ENCODE measurements at places on chromosomes 3 and 15. TPM values are rescaled to one million over a fixed set of nuclear protein-coding genes. Genes with fewer than 3 reads are reported as not detected.

DNA sequence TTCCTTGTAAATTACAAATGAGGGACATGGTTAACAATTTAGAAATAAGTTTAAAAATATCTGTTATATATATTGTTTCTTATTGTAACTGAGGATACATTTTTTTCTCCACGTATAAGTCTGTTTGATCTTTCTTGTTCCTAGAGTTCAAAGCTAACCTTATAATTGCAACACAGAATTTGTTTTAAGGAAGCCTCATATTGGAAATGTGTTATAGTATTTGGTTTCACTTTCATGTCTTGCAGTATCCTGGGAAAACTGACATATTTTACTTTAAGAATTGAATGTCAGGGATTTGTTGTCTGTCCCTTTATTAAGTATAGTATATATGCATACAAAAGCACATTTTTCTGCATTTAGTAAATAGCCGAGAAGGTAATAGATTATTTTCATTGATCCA, 23.5 kb upstream of the NIT2 start:
- DNase-seq, result no peak

GRCh38 chr3:18655827-18656226, 230.7 kb upstream of the SATB1 start:
- DNase-seq, result no peak

- DNase-seq, result no peak
Measured at GRCh38 chr3:185746470-185746869, 78.4 kb downstream of the IGF2BP2 start.

- no peak for DNase-seq
Measured at GRCh38 chr3:171055336-171056178, 29.0 kb upstream of the SLC2A2 start.

DNA sequence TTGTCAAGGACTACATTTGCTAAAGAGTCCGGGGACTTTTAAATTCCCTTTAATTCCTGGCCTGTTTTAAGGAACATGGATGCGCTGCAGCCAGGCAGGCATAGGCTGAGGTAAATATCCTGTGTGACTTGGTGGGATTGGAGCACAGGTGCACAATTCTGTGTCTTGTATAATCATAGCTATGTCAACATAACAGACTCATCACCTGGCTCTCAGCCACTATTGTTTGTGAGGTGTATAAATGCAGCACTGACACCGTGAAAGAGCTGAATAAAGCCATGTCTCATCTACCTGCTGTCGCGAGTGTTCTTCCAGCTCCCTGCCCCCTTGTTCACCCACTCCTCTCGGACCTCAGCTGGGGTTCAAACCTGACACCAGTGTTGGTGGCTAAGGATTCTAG, 109.7 kb downstream of the MFSD1 start:
- no peak for DNase-seq

DNA sequence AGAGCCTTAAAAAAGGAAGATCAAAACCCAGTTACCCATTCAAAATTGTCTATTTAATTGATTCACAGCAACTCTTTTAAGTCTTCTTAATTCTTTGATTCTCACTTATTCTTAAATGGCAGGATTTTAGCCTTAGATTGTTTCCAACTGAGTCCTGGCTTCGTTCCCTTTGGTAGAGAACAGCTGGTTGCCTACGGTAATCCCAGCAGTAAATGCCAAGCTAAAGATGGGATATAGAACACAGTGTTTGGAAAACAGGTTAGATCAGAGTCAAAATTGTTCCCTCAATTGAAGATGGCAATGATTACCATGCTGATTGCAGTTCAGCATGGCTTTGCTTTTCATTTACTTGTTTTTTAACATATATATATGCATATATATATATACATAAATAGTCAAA, 300.9 kb downstream of the PYDC2 start:
- DNase-seq, result no peak

DNA sequence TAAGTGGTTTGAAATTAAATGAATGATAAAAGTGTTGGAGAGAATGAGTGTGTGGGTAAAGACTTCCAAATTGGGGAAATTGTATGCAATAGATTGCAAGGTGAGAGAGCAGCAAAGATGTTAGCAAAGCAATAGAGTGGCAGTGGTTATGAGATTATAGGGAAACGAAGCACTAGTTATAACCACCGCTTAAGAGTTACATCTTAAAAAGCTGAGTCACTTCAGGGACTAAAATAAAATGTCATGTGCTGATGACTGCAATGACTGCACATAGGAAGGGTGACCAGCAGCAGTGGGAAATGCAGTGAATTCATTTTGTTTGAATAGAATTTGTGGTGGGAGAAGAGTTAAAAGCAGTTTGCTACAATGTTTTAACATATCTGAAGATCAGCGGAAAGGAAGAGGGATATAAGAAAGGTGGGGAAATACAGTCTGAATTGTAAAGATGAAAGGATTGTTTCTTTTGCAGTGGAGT, 127.3 kb downstream of the RAP2B start:
- no peak for DNase-seq

DNA sequence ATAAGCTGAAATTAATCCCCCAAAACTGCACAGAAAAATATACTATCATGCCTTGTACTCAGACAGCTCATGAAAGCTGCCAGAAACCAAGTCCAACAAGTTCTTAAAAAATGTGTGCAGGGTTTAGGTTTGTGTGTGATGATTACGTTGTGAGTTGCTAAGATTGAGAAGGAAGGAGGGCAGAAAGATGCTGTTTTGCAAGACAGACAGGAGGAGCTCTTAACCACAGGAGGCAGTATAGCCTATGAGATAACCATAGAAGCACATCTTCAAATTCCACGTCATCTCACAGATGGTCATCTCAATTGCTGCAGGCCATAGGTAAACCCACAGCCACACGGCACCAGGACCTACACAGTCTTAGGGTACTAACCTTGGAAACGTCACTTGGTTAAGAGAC, 191.9 kb downstream of the STT3B start:
- DNase-seq, result no peak

GRCh38 chr3:122615303-122615702, 37.9 kb downstream of the PARP15 start:
- DNase-seq, result no peak

- no peak for DNase-seq
Measured at GRCh38 chr15:36598529-36599177, 19.2 kb downstream of the CDIN1 start.

The PDE12 gene
- 45.9 TPM for total RNA-seq

The SLC22A13 gene
- 0.44 TPM for total RNA-seq

The SNTN gene
- not detected for total RNA-seq

Data from CD8-positive, alpha-beta T cell (primary cell).